ENCODE measurements at places on chromosomes 3 and 15.

DNA sequence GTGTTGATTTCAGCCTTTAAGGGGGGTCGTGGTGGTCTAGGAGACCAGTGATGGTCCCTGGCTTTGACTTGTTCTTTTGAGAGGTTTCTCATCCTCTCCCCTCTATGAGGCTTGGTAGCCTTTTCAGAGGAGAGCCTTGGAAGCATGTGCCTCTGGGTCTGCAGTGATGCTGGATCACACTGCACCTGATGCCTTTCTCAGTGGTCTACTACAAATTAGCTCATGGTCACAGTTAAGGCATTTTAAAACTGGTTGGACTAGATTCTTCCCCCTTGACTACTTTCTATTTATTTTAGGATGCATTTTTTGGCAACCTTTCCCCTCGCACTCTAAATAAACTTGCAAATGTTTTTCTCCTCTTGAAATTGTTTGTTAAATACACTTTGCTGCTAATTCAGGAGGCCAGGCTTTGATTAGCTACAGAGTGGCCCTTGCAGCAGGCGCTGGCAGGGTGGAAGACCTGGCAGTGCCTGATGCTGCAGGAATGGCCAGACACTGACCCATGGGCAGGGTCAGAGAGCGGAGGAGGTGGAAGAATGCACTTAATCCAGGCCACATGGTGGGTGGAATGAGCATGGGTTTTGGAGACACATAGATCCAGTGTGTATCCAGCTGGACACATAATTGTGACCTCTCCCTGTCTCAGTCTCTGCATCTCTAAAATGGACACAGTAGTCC lies 318.8 kb upstream of the CTDSPL start:
- no peak for DNase-seq

DNA sequence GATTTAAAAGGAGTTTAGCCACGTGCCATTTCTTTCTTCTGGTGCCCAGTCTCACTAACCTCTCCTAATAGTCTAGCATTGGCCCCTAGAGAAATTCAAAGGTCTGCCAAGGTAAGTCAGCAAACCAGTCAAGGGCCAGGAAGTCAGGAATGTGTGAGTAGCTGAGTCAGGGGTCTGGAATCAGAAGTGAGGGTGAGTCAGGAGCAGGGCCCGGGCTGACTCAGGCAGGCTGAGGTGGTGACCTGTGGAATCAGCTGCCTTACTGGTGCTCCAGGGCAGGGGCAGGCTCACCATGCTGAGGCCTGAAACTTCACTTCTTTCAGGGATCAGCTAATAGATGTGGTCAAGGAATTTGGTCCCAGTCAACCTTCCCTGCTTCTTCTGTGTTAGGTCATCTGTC lies 105.8 kb upstream of the MYZAP start:
- no peak for DNase-seq

DNA sequence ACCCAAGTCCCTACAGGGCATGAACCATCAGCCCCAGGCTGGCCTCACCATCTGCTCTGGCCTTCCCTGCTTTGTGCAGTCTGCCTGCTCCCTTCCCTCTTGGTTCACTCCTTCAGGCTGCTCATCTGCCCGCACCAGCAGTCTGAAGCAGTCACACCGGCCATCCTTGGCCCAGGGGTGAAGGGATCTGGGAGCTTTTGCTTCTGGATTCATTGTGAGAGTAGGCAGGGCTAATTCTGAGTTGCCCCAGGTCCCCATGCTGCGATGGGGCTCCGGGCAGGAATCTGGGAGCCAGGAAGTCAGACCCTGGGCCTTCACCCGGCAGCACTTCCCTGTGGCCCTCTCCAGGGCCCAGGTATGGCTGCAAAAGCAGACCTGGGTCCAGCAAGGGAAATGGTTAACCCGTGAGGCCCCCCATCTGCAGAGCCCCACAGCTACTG lies 99.7 kb downstream of the VGLL4 start:
- no peak for DNase-seq

DNA sequence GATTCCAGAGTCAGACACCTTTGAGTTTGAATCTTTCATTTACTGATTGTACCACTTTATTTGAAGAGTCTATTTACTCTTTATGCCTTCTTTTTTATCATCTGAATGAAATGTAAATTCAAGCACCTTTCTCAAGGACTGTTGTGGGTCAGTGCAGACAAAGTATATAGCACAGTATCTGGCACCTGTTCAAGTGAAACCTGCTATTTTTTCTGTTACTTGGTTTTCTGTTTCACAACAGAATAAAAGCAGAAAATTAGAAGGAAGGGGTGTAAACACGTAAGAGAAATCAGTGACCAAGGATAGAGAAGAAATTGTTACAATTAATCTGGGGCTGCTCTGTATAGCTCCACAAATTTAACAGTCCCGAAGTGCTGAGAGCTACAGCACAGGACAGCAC lies 357.4 kb downstream of the RSL24D1 start:
- no peak for DNase-seq

DNA sequence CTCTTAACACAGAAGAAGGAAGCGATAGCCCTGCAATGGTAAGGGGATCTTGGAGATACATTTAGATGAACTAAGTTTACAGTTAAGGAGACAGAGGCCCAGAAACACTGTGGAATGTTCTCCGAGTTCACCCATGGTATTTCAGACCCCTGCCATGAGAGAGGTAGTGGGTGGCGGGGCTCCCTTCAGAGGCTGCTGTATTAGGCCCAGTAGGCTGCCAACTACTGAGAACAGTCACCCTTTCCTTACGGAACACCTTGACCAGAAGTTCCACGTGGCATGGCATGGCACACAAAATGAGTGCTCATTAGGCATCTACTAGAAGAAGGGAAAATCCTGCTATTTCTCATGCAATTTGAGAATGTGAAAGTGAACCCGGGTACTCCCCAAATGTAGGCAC lies 195.4 kb downstream of the TNIK start:
- no peak for DNase-seq

- DNase-seq, result no peak
Observed at GRCh38 chr3:62312201-62312600, 61.1 kb downstream of the FEZF2 start.

- DNase-seq, result no peak
Observed at GRCh38 chr3:37824090-37824953, 37.4 kb upstream of the CTDSPL start.

- no peak for DNase-seq
Observed at GRCh38 chr15:73894133-73894814, 20.9 kb downstream of the TBC1D21 start.

- DNase-seq, result no peak
Observed at GRCh38 chr3:155701882-155702465, 42.9 kb downstream of the PLCH1 start.

DNA sequence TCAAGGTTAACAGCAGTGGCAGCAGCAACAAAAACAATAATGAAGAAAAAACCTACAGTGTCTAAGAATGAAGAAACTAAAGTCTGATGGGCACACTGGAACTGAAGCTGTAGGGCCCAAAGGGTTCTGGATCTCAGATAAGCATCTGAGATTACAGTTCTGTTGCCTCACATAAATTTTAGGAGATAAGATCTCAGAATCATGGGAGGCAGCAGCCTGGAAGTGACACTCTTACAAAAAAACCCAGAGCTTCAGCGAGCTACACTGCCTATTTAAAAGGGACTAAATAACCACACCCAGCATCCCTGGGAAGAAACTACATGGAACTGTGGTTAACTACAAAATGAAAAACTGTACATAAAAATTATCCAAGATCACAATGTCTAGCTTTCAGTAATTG lies 61.2 kb downstream of the PLD1 start:
- no peak for DNase-seq

DNA sequence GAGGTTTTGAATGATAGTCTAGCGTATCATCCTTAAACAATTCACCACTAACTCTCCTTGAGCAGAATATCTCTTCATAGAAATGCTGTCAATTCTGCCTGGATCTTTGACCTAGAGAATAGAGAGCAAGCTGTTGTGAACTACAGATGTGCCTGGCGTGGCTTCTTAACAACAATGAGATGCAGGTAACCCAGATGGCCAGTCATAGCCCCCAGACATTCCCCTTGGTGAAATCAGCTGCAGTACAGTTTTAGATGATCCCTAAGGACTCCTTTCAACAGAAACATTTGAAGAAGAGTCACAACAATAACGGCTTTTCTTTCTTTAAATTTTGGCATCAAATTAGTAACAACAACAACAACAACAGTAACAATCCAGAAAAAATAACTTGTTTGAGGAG lies 1041.3 kb downstream of the ROBO1 start:
- no peak for DNase-seq

DNA sequence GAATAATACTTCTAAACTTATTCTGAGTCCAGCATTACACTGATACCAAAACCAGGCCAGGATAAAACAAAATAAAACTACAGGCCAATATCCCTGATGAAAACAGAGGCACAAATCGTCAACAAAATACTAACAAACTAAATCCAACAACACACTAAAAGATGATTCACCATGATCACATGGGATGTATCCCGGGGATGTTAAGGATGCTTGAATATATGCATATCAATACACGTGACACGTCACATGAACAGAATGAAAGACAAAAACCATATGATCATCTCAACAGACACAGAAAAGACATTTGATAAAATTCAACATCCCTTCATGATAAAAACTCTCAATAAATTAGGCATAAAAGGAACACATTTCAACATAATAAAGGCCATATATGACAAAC lies 91.5 kb downstream of the CSNK1G1 start:
- DNase-seq, result no peak

DNA sequence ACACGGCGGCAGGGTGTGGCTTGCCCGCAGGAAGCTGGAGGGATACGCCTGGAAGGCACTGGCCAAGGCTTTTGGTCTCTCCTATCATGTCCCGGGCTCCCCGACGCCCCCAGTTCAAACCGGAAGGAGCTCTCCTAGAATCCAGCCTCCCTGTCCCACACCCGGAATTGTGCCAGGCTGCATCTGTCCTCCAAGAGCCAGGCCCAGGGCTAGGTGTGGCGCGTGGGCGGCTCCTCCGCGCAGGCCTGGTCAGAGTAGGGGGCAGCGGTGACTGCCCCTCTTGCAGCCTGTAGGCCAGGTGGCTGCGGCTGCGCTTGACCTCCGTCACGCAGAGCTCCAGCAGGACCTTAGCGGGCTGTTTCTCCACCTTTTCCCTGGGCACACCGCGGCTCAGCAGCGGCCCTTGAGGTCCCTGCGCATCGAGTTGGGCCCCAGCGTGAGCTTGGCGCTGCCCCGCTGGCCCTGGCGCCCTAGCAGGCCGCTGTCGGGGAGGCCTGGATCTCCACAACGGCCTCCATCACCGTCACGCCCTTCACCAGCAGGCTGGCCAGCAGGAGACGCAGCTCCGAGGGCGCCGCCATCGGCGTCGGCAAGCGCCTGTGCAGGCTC lies 15.9 kb upstream of the SIAH2 start:
- no peak for DNase-seq

DNA sequence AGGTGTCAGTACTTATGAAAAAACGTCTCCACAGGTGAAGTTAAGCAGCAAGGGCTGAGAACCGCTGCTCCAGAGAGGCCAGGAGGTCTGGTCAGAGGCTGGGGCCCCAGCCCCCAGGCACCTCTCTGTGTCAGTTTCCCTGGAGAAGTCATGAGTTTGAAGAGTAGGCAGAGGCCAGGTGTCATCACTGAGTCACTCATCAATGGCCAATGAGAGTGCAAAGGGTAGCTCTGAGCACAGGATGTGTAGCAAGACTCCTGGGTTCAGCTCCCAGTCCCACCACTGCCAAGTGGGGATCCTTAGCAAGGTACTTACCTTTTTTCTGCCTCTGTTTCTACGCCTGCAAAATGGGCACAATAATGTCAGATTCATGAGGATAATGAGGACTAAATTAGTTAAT lies 47.9 kb downstream of the CORO2B start:
- no peak for DNase-seq

- DNase-seq, result no peak
Observed at GRCh38 chr3:117128133-117128532, 418.6 kb downstream of the TUSC7 start.

DNA sequence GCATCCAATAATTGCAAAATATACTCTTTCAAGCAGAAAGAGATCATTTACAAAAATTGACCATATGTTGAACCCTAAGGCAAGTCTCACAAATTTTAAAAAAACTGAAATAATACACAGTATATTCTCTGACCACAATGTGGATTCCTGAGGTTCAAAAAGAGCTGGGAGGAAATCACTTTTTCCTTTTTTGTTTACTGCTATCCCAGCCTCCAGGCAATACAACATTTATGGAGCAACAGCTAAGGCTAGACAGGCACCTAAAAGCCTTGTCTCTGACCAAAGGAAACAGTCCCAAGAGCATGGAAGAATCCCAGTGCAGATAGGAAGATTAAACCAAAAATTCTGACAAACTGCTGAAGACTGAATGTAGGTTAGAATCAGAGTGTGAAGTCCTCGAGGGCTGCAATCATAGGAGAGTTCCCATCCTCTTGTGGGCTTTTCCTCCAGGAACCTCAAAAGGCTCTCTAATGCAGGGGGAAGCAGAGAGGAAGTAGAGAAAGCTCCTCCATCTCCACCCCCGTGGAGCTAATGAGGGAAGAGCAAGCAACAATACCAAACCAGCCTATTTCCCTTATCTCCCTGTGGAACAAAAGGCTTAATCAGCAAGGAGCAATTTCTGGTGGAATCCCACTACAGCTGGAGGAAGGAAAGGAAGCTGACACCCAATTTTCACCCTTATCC lies 57.0 kb downstream of the TMCC1 start:
- no peak for DNase-seq

GRCh38 chr3:84998545-84998944 lies 39.8 kb downstream of the CADM2 start:
- no peak for DNase-seq

DNA sequence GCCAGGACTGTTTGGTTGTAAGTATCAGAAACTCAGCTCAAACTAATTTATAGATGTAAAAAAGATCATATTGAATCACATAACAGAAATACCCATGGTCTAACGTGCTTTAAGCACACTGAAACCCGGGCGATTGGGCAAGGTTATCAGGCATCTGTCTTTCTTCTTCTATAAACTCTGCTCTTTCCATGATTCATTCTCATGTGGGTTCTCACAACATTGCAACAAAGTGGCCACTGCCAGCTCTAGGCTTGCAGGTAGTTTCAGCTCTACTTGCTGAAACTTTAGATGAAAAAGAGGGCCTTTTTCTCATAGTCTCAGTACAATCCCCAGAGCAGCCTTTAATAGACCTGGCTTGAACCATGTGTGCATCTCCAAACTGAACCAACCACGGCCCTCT lies 456.1 kb downstream of the MFSD1 start:
- no peak for DNase-seq

DNA sequence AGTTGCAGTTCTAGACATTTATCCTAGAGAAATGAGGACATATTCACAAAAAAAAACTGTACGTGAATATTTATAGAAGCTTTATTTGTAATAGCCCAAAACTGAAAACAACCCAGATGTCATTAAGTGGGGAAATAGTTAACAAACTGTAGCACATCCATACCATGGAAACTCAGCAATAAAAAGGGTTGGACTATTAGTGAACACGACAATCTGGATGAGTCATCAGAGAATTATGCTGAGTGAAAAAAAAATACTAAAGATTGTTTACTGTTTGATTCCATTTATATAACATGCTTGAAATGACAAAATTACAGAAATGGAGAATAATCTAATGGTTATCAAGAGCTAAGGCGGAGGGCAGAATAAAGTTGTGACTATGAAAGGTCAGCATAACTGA lies 59.5 kb downstream of the CPA3 start:
- DNase-seq, result no peak

GRCh38 chr3:37779289-37780152 lies 82.2 kb upstream of the CTDSPL start:
- no peak for DNase-seq

- DNase-seq, result no peak
Observed at GRCh38 chr3:185280572-185281365, 26.9 kb upstream of the EHHADH start.
